WTC11 (cell line): ENCODE measurements at places on chromosomes 3 and 15.

- peaks cover 9% of the 10 kb centered on the region for H3K36me3 ChIP-seq
- H3K4me1 ChIP-seq = peaks cover 15% of the 10 kb centered on the region
- no peak overlapping the region for H3K4me3 ChIP-seq
- no peak overlapping the region for H3K27ac ChIP-seq
- H3K27me3 ChIP-seq = no peaks in the 10 kb centered on the region
- no peak for DNase-seq
Observed at GRCh38 chr15:38868326-38869114, 303.9 kb upstream of the RASGRP1 start.

- no peaks in the 10 kb centered on the region for H3K27me3 ChIP-seq
- no peak for DNase-seq
- no peaks in the 10 kb centered on the region for H3K4me1 ChIP-seq
- no peak overlapping the region for H3K4me3 ChIP-seq
Observed at GRCh38 chr3:101170806-101171558, 149.4 kb downstream of the IMPG2 start.

- H3K4me1 ChIP-seq = peaks cover 15% of the 10 kb centered on the region
- no peak within 1 kb of the TSS for H3K27ac ChIP-seq
- DNase-seq = peak; percentile 61
Observed at GRCh38 chr3:20039765-20040547, at the start of gene KAT2B. Gene KAT2B, plus strand, starts transcription at chr3:20040446. Its CDS starts 32 bp downstream, at chr3:20040478.

DNA sequence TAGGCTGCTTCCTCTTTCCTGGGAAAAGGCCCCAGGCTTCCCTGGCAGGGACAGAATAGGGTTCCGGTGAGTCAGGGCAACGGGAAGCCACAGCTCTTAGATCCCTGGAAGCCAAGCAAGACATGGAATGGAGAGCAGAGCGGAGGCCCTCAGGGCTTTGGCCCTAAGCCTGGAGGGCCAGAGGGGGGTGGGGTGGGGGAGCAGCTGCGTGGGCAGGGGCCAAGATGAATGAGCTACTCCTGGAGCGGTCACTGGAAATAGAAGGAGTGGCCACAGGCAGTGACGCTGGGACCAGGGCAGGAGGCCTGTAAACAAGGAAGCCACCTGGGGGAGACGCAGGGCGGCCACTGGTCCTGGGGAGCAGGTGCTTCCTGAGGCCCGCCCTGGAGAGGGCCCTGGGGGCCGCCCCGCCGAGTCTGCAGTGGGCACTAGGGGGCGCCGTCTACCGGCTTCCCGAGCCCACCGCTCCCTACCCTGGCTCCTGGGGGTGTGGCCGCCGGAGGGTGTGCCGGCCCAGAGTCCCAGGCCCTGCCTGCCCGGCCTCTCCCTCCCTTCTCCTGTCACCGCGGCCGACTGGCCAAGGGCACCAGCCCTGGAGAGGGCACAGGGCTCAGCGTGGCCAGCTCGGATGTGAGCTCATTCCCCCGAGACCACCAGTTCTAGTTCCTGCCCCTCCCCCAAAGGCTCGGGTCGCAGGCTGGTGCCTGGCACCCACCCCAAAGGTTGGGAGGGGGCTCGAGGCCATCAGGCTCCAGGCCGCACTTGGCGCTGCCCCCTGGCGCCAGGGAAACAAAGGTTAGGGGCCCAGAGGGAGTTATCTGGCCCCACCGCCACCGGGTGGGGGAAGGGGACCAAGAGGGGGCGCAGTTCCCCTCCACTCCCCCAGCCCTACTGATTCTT lies 12.1 kb downstream of the VPS18 start:
- H3K4me3 ChIP-seq = peak overlapping the region; percentile 62
- no peak overlapping the region for H3K27ac ChIP-seq
- DNase-seq = peak; percentile 95
- peaks cover 14% of the 10 kb centered on the region for H3K4me1 ChIP-seq
- peaks cover 10% of the 10 kb centered on the region for H3K36me3 ChIP-seq
- H3K27me3 ChIP-seq = no peaks in the 10 kb centered on the region

- H3K27ac ChIP-seq = no peak overlapping the region
- no peak for DNase-seq
- H3K4me1 ChIP-seq = peaks cover 5% of the 10 kb centered on the region; the same call in 1 of the 2 replicates
- no peaks in the 10 kb centered on the region; the same call in 1 of the 2 replicates for H3K27me3 ChIP-seq
- no peaks in the 10 kb centered on the region for H3K36me3 ChIP-seq
Observed at GRCh38 chr3:69463531-69463930, 77.6 kb upstream of the FRMD4B start.

DNA sequence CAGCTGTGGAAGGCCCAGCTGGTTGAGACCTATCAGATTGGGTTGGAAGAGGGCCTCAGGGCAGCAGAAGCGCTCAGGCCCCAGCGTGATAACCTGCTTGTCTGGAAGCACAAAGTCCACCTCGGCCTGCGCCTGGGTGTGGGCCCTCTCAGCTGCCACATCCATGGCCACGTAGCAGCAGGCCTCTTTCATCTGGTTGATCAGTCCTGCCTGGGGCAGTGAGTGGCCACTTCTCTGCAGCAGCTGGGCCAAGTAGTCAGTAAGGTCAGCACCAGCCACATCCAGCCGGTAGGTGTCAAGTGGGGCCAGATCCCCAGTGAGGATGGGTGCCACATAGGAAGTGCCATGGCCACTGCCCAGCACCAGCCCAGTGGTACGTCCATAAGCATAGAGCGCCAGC lies 3.9 kb upstream of the CAMKV start:
- peaks cover 4% of the 10 kb centered on the region for H3K4me1 ChIP-seq
- no peak for DNase-seq
- H3K36me3 ChIP-seq = no peaks in the 10 kb centered on the region

DNA sequence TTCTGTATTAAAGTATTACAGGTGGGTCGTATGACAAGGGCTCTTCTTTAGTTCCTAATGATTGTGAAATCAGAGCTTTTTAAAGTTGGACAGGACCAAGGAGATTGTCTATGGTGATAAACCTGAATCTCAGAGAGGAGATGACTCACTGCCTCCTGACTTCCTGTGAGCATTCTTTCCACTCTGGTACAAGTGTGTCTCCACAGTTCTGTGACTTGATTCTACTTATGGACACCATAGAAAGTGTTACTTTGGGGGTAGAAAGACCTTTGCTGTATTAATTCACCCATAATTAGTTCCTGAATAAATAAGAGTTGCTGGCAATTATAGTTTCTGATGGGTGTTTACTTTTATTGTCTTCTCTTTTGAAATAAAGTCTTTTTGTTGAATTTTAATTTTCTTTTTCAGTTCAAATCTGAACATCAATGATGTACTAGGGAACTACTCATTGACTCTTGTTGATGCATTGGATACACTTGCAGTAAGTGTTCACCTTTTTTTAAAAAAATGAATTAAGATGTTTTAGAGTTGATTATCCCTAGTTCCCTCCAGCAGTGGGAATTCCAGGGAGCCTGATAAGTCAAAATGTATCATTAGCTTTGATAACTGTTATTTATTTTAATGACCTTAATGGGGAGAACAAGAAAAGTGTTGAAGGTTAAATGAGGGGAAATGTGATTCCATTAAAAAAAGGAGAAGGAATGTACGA lies 7.4 kb downstream of the EDEM1 start:
- H3K27ac ChIP-seq = no peak overlapping the region
- DNase-seq = no peak
- no peaks in the 10 kb centered on the region for H3K27me3 ChIP-seq
- H3K4me1 ChIP-seq = peaks cover 67% of the 10 kb centered on the region
- no peak overlapping the region for H3K4me3 ChIP-seq

DNA sequence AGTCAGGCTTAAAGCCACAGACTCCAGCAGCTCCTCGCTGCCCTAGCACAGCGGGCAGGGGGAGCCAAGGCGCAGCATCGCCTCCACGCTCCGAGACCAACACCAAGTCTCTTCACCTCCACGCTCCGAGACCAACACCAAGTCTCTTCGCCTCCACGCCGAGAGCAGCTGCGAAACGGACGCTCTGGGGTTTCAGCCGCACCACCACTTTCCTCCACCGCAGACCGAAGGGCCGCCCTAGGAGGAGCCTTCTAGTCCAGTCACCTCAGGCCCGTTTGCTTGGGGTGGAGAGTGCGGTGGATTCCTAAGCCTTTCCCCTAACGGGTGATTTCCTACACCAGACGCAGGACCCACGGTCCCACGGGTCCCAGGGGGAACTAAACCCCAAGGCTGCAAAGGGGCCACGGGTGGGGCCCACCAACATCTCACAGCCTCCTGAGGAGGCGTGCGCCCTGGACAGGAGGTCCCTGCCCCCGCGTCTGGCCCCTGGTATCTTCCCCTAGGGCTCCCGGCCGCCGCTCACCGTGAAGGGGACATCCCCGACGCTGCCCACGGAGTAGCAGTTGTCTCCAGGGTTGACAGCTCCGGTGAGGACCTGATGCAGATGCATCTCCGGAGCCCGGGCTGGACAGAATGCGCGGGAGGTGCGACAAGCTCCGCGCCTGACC lies 501 bp downstream of the DMXL2 start:
- H3K27me3 ChIP-seq = peaks cover 46% of the 10 kb centered on the region
- peak overlapping the region; percentile 95 for H3K4me3 ChIP-seq
- H3K4me1 ChIP-seq = peaks cover 22% of the 10 kb centered on the region

DNA sequence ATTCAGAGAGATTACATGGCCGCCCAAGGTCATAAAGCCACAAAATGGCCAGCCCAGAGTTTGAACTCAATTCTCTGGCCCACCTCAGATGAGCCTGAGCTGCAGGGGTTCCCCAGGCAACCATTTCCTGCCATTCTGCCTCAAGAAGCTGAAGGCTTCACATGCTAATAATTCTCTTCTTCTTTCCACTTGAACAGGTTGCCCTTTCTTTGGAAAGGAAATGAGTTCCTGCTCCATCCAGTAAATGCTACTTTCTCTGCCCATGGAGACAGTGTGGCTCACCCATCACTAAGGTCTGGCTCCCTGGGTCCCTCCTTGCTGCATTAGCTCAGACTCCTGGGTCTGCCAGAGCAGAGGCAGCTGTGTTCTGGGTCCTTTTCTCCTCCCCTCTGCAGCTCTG lies 48.2 kb downstream of the TRIM42 start:
- no peak overlapping the region for H3K4me3 ChIP-seq
- no peak overlapping the region for H3K27ac ChIP-seq
- no peak for DNase-seq
- no peaks in the 10 kb centered on the region for H3K36me3 ChIP-seq
- H3K4me1 ChIP-seq = peaks cover 33% of the 10 kb centered on the region
- no peaks in the 10 kb centered on the region; the same call in 1 of the 2 replicates for H3K27me3 ChIP-seq

DNA sequence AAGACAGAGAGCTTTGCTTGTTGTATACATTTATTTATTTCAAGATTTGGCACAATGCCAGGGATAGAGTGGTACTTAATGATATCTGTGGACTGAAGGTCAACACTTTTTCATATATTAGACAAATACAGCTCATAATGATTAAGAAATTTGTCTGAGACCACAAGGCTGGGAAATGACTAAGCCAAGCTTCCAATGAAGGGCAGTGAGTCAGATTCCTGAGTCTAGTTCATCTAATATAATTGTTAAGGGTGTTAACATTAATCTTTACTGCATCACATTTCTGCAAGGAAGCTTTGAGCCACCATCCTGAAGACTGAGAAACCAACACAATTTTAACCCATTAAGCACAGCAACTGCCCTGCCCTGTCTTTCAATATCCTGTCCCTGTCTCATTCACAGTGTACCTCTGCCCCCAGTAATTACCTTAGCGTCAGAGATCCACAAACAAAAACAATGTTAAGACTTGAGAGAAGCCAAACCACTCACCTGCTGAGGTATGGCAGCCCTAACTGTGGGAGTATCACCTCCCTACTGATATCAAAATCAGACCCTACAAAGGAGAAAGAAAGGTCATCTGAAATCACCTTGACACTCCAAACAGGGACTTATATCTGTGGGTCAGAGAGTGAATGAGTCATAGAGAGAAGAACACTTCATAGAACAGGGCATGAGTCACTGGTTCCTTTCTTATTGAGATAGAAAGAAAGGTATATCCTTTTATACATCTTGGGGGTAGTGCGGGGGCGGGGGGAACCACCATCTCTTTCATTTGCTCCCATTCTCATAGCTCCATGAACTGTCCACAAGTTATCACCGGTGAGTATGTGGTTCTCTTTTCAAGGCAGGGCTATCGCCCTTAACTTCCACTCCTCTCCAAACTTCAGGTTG lies 74.7 kb downstream of the MAGI1 start:
- H3K4me3 ChIP-seq = no peak overlapping the region
- H3K27ac ChIP-seq = peak overlapping the region; percentile 21; the same call in 1 of the 2 replicates
- no peak for DNase-seq

DNA sequence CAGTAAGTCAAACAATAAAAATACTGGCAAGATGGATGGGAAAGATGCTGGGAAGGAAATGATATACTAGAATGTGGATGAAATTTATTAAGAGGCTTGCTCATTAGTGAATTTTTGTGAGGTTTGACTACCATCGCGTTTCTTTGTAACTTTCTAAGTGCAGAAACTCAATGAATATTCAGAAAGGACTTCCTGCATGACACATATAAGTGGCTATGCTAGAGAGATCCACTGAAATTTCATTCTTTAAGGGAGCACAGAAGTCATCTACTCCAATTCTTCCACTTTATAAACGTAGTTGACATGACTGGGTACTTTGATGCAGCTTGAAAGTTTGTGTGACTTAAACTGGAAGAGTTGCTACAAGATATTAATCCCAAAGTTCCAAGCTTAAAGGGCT lies 88.0 kb downstream of the SHQ1 start:
- H3K27ac ChIP-seq = no peak overlapping the region
- H3K27me3 ChIP-seq = no peaks in the 10 kb centered on the region
- H3K36me3 ChIP-seq = no peaks in the 10 kb centered on the region
- no peak overlapping the region for H3K4me3 ChIP-seq
- DNase-seq = no peak

DNA sequence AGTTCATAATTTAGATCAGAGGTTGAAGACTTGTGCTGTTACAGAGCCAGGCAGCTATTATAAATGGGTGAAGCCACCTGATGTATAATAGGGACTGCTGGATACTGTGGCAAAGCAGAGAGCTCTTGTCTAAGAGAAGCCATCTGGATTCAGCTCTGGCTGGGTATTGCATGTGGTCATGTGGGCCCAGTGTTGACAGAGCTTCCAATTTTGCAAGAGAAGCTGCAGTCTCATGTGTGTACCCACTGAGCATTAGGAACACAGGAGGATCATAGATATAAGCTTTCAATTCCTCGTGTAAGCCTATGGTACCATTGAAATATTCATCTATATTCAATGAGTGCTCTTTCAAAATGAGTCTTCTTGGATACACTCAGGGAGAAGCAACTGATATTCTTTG lies 303.9 kb upstream of the SLCO3A1 start:
- no peak for DNase-seq
- no peaks in the 10 kb centered on the region for H3K36me3 ChIP-seq
- peaks cover 14% of the 10 kb centered on the region for H3K4me1 ChIP-seq
- H3K27me3 ChIP-seq = no peaks in the 10 kb centered on the region

DNA sequence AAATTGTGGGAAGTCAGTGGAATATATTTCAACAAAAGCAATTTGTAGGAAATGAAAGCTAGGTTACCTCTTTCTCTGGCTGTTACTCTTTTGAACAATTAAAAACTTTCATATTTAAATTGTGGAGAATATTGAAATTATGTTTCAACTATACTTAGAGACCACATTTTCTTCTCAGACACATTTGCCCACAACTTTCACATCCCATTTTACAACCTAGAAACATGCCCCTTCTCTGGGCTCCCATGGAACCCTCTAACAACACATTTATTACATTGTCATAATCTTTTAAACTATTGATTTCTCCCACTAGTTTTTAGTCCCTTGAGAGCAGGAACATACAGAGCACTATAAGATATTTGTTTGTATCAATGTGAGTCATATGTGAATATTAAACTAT lies 211.7 kb upstream of the TTC14 start:
- no peaks in the 10 kb centered on the region for H3K27me3 ChIP-seq
- H3K4me1 ChIP-seq = peaks cover 6% of the 10 kb centered on the region; the same call in 1 of the 2 replicates
- no peak overlapping the region for H3K4me3 ChIP-seq
- DNase-seq = no peak
- H3K27ac ChIP-seq = no peak overlapping the region
